GM12864 (cell line): ENCODE measurements at places on chromosomes 5 and 9.

- no peak for DNase-seq
These were observed 997 bp upstream of the CHD1 start for GRCh38 chr5:98929710-98930298.

DNA sequence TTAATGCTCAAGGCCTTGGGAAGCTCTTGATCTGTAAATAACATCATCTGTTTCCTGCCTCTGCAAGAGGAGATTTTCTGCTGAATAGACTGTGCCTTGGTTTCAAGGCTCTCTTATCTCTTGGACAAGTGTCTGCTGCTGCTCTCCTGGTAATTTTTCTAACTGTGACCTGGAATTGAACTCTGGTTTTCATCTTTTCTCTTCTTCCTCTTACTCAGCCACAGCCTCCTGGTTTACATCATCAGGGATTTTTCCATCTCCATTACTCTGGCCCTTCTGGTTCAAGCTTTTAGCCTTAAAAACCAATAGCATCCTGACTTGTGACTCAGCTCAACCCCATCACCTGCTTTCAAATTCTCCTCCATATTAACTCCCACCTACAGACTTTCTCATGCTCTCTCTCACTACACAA, 49.6 kb upstream of the ITGA1 start:
- DNase-seq, result no peak

DNA sequence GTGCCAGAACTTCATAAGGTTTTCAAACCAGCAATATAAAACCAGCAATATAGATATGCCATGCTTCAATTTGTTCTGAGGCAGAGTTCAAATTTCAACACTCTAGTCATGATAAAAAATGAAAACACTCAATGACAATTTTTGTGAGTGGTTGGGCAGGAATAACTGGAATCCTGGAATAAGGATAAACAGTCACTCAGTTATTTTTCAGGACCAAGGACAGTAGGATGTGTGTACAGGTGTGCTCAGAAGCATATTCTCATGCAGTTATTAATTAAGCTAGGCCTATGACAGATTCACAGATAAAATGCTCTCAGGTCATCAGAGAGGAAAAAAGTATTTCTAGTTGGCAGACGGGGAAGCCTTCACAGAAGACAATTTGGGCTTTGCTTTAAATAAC, 117.3 kb upstream of the PPP2R2B start:
- no peak for DNase-seq

DNA sequence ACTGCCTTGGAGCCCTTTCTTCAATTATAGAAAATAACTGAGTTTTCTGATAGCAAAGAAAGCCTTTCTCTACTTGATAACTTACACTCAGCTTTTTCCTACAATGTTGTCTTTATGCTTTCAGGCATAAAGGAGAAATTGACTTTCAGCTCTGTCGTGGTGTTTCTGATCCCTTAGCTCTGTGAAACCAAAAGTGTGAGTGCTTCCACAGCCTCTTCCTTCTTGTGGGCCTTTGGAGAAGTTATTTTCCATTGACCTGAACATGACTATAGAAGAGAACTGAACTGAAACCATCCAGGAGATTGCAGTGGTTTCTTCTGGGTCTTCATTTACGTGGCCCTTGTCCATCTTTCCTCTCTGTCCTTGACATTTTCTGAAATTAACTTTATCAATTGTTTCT, 59.5 kb upstream of the EQTN start:
- no peak for DNase-seq

- no peak for DNase-seq
These were observed 21.3 kb downstream of the C5orf58 start for GRCh38 chr5:170254056-170254455.

GRCh38 chr5:113513384-113514288, at the start of gene YTHDC2:
YTHDC2 (plus strand) TSS chr5:113513694; CDS start chr5:113513896, 202 bp downstream.
- DNase-seq, result peak; percentile 45
